HS-27A (cell line): ENCODE measurements at places on chromosomes 1 and 21.

DNA sequence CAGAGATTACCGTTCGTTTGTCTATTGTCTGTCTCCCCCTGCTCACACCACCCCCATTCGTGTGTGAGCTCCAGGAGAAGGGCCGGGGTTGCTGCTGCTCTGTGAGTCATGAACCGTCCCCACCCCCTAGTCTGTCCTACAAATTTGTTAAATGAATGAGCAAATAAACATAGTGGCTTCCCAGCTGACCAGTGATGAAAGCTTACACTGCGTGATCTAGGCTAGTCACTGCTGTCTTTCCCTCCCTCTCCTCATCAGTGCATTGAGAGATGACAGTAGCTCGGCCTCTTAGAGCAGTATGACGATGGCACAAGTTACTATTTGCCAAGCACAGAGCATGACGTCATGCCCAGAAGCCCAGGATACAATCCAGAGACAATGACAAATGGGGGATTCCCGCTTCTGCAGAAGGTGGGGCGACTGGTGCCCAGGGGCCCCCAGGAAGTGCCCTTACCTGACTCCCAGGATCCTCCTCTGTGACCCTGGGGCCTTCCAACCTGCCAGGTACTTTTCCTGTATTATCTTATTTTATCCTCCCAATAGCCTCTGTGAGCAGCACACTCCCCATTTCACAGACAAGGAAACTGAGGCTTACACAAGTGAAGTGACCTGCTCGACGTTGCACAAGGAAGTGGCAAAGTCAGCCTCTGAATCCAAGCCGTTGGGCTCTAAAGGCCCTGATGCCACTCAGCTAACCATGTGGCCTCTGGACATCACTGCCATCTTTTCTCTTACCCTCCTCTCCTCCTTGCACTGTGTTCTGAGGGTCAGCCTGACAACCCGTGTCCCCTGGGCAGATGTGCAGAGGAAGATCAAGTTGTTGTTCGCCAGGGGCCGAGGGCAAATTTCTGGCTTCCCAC, 8.6 kb upstream of the EPHA2 start:
- DNase-seq = no peak

DNA sequence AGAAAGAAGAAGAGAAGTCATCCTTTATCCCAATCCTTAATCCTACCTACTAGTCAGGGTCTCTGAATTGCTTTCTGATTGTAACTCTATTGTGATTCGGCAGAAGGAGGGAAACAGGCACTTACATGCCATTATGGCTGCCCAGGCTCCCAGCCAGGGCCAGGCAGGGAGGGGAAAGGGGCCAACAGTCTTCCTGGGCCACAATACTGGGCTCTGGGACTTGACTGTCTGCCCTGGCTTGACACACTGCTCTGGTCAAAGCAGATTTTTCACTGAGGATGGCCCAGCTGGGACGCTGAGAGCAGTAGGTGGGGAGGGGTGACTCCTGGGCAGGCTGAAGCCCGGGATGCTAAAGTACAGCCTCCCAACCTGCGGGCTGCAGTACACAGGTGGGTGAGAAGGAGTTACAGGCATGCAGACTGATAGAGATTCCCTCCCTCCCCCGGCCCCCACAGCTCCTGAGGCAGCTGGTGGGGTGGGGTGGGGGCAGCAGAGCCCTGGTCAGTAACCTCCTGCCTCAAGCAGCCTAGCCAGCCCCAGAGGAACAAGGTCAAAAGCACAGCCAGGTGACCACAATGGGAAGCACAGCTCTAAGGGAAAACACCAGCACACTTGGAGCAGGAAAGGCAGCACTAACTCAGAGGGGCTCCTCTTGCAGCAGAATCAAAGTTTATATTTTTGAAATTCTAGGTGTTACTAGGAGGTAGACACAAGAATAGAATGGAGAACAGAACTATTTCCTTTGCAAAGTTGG, 25.3 kb downstream of the KCND3 start:
- no peak for DNase-seq

DNA sequence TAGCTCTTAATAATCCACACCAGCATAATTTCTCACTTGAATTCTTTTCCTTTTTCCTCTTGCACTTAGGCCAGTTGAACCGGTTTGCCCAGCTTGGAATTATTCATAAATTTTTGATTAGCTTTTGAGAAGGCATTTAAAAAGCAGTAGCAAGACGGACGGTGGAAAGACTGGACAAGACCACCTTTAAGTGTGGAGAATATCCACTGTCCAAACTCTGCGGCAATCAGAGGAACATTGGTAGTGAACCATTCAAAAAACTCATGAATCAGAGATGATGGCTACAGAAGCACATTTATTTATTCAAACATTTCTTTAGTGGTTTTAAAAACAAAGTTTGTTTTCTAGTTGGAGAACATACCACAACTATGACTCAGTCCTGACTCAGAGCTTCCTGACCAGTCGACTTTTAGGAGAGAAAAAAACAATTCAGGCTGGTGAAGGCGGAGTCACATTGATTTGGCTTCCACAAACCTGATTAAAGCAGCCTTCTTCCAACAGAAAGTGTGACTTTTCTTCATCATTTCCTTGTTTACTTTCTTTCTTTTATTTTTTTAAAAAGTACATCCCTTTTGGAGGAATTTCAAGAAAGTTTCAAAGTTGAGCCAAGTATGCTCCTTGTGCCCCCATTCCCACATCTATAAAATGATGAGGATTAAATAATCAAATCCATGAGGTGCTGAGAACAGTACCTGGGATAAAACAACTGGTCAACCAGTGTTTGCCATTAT, 128.8 kb downstream of the ADSS2 start:
- peak; percentile 91 for DNase-seq

GRCh38 chr1:169312084-169312954, 55.3 kb downstream of the NME7 start:
- DNase-seq = peak; percentile 85

GRCh38 chr1:51000651-51001050, 30.6 kb downstream of the CDKN2C start:
- no peak for DNase-seq

GRCh38 chr1:101314244-101314643, 77.4 kb downstream of the S1PR1 start:
- DNase-seq = peak; percentile 23

DNA sequence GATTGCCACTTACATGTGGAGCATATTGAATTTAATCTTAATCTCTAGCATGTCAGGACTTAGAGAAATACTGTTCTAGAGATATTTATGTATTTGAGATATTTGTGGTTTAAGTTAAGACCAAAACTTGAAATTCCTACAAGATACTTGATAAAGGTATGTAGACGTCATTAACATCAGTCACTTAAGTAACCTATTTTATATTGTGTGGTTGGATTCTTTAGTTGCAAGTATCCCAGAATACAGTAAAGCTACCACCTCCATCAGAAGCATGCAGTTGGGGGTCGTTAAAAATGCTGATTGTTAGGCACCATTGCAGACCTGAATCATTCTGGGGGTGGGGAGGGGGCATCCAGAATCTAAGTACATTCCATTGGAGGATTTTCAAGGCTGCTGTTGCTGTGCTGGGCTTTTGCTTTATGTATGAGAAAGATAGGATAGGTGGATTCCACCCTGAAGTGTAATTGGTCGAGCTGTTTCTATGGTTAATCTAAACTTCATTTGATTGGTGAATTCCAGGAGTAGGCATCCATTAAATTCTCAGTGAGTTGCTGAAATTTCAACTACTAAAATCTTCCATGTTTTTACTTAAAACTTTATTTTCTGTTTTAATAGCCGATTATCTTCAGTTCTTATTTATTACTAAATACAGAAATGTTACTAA, 4.0 kb downstream of the H3-3A start:
- DNase-seq = no peak

DNA sequence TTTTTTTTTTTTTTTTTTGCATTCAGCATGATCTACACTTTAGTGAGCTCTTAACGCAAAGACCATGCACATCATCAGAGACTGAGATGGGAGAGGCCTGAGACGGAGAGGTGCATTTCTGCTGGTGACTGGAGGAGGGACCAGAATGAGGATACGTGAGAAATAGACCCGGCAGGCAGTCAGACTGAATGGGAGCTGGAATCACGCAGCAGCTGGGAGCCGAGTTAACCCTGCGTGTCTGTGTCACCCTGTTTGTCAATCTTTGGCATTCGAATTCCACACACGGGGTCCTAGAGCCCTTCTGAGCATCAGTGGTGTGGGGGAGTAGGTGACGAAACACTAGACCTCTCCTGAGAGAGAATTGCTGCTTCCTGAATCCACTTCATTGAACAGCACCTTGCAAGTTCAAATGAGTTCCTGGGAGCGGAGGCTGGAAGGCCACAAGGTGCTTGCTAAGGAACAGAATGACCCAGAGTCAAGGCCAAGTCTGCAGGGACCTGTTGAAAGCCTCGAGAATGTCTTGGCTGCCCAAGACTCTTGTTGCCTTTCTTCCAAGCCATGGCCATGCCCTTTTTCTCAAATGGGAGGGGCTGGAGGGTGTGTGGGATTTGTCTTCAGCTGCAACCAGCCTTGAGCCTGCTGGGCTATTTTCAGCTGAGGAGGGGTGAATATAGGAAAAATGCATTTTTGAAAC, 123.3 kb downstream of the CNIH3 start:
- DNase-seq = no peak

DNA sequence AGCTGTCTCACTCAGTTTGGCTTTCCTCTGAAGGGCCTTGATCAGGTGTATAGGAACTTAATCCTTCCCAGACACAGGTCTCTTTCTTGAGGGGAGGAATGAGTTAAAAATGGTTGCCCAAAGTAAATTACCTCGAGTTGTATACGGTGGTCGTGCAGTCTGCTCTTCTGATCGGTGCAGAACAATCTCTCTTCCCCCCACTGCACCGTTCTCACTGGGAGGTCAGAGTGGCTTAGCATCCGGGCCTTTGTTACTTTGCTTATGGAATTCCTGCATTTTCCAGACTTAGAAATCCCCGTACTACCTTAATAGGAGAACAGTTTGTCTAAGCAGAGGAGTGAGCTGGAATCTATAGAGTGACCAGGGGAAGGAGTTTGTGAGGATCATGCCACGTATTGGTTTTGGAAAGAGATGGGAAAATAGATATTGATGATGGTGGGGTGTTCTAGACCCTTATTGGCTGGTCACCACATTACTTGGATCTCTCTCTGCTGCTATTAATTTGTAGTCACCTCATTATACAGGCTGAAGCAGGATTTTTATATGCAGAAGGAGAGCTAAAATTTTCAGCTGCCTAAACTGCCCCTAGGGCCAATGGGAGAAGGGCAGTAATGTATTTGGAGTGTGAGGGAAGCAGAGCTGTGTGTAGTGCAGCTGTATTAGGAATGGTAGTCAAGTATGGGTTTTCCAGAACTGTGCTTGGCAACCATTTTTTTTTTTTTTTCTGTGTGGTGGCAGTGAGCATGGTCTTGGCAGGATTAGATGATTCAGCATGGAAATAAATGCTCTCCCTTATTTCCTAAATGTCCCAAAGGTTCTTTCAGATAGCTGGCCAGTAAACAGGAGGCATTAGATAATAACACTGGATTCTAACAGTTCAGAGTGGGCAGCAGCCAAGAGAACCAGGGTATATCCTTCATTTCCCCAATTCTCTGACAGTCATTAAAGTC, 81.5 kb downstream of the NDUFS5 start:
- no peak for DNase-seq

DNA sequence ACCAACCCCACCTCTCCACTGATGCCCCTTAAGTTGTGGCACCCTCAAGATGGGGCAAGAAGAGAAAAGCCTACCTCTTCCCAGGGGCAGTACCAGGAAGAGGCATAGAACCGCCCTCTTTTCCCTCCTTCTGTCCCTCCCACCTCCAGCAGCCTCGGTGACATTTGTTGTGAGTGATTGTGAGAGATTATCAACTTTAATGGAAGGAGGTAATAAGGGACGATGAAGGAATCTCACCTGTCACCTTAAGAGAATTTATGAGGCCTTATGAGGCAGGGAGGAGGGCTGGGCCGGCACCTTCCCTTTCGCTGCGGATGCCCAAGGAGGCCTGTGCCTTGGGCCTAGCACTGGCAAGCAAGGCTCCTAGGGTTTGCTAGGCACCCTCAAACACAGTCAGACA, 1.4 kb upstream of the ADGRB2 start:
- no peak for DNase-seq

- DNase-seq = no peak
Observed at GRCh38 chr1:229751610-229752009, 125.6 kb downstream of the URB2 start.

DNA sequence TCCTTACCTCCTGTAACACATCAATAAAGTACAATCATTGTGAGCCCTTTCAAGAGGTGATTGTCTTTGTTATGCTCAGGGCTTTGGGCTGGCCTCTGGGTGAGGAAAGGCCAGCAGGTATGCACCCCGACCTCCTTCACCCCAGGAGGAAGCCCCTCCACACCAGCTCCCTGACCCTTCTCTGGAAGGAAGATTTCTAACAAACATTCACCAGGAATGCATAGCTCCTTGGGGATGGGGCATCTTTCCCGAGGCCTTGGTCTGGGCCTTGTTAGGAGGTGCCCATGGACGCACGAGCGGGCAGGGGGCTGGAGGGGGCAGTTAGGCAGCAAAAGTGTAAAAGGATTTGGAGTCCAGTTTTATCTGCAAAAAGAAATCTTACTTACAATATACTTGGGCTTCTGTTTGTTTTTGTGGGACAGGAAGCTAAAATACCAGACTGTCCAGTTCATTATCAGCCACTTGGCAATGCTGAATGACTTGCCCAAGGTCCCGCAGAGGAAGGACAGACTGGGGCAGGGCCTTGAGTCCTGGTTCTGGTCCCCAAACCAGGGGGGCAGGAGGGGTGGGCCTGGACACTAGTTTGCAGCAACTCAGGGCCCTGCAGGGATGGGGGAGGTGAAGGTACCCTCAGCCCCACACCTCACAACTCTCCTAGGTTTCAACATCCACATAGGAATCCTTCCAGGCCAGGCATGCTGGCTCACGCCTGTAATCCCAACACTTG, 10.1 kb downstream of the ZC3H12A start:
- DNase-seq = no peak

- DNase-seq = no peak
Observed at GRCh38 chr1:115238336-115239147, 99.5 kb downstream of the NGF start.

GRCh38 chr1:19597496-19598309, 46.4 kb upstream of the NBL1 start:
- peak; percentile 26 for DNase-seq

GRCh38 chr21:46552274-46552673, 52.6 kb downstream of the S100B start:
- DNase-seq = no peak

DNA sequence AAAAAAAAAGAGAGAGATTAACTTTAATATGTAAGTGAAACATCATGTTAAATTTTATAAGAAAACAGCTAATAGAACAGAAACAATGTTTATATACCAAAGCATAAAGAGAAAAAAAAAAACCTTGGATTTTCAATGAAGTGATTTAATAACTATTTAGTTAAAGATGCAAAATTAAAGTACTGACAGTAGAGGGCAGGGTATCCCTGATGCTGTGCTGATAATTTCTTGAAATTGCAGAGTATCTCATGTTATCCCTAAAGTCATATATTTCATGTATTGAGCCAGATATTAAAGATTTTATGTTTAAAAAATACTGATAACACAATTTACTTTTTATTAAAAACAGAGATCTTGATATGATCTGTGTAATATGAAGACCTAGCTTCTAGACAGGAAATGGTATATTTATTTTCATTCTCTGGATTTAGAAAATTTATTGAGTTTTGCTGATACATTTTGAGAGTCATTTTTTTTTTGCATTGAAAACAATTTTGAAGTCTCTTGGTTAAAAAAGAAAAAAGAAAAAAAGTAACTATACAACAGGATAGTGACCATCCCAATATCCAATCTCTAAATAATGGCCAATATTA, 273.2 kb downstream of the USP25 start:
- no peak for DNase-seq
